NCI-H69 (cell line): ENCODE measurements at places on chromosomes 1 and 21.

DNA sequence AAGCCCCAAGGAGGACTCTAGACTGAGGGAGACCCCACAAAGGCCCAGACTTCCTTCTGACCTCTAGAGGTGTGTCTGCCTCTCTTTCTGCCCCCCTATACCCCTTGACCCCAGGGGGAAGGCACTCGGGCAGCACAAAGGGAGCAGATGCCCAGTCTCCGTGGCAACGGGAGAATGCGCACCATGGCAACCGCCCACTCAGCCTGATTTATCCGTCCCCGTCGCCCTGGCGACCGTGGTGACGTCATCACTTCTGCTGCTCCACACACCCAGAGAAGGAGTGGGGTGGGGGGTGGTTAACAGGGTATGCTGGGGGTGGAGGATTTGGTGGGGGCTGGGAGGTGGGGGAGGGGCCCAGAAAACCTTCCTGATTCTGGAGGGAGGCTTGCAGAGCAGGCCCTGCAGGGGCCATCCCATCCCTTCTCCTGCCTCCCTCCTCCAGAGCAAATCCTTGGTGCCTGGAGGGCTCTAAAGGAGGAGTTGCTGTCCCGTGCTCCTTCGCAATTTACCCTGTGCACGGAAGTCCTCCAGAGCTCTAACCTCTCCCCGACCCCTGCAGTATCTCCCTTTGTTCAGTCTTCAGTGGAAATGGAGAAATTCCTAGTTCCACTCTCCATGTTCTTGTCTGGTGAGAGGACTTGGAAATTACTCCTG lies 6.3 kb downstream of the CELF3 start:
- peak; percentile 65 for DNase-seq

- no peak for DNase-seq
Observed at GRCh38 chr1:174243451-174244000, 84.2 kb downstream of the RABGAP1L start.

GRCh38 chr1:30572192-30572591 lies 151.2 kb downstream of the MATN1 start:
- no peak for DNase-seq

DNA sequence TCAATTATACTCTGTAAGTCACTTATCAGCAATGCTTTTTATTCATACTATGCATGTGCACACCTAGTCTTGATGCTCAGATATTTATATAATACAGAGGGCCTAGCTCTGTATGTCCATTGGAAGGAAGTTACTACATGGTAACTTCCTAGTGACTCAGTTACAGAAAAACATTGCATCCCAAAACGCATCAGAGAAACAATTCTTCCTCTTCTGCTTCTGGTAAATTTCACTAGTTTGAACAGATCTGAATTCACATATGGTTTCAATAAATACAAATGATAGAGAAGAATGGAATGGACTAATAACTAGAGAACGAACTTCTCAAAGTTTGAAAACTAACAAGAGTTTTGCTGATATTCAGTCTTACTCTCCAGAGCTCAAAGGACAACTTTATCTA lies 811.3 kb upstream of the ADGRL2 start:
- no peak for DNase-seq

DNA sequence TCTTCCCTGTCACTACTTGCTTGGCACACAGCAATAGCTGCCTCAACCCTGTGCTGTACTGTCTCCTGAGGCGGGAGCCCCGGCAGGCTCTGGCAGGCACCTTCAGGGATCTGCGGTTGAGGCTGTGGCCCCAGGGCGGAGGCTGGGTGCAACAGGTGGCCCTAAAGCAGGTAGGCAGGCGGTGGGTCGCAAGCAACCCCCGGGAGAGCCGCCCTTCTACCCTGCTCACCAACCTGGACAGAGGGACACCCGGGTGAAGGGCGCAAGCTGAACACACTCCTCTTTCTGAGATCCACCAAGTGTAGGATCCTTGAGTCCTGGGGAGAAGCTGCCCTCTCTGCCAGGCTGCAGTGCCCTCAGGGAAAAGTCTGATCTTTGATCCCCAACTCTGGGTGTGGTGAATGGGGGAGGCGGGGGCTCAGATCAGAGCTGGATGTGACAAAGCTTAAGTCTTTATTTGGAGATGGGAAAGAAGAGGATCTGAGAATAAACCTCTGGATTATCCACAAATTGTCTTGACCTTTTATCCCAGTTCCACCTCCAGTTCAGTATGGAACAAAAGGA lies 1.2 kb downstream of the RXFP4 start:
- DNase-seq = peak; percentile 56

GRCh38 chr1:86209346-86209745 lies 52.8 kb upstream of the COL24A1 start:
- no peak for DNase-seq

GRCh38 chr1:230971771-230972170 lies 6.9 kb downstream of the TTC13 start:
- DNase-seq = no peak

DNA sequence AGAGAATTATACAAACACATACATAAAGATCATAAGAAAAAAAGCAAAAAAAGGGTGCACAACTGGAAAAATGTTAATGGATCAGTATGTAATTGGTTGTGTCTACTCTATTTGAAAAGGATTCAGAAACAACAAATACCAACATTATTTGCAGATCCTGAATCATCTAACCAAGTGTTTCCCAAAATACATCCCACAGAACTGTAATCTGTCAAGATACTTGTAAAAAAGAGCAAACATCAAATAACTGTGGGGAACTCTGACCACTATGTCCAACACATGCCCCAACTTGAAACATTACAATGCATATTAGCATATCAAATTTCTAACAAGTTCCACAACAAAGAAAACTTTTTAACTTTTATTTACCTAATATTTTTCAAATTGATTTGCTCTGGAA lies 22.6 kb downstream of the ANKRD13C start:
- DNase-seq = no peak
